ENCODE measurements at places on chromosomes 1 and 21.

- no peak for DNase-seq
Measured at GRCh38 chr1:35558374-35559316, 1.0 kb downstream of the NCDN start.

- no peak for DNase-seq
Measured at GRCh38 chr1:114551400-114551799, 30.0 kb downstream of the BCAS2 start.

DNA sequence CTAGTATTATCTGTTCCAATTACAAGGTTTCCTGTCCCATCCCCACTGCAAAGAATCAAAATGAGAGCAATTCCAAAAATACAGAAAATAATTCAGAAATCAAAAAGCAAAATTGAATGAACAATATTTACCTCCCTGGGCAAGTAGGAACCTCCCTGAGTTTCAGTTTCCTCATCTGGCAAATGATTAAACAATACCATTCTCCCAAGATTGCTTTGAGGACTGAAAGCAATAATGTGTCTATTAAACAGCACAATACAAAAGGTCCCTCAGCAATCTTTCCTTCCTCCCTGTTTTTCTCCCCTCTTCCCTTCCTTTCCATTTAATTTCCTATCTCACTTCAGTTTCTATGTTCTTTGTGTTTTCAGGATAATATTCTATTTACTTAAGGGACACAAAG lies 171.0 kb downstream of the ZC3H11B start:
- no peak for DNase-seq

GRCh38 chr1:60697204-60697994 lies 385.0 kb upstream of the NFIA start:
- DNase-seq = no peak

DNA sequence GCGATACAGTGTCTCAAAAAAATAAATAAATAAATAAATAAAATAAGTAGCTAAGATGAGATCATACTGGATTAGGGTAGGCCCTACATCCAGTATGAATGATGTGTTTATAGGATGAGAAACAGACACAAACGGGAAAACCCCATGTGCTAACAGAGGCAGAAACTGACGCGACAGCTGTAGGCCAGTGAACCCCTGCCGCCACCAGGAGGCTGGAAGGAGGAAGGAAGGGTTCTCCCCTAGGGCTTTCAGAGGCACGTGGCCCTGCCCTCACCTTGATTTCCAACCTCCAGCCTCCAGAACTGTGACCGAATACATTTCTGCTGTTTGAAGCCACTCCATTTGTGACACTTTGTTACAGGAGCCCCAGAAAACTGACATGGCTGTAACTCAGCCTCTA lies 38.5 kb downstream of the CHD5 start:
- peak; percentile 43 for DNase-seq

DNA sequence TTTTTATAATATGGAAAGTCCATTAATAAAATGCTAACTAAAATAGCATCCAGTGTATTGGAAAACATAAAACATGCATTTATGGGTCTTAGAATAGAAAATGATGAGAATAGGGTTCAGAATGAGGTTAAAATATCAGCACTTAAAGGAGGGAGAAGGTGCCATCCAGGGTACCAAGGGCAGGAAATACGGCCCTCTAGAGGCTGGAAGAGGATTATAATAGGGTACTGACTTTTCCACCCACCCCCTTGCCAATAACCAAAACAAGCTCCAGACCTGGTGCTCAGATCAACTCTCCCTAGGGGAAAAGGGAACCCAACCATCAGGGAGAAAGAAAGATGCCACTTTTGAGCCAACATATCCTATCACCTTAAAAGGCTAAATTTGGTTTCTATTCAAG lies 26.7 kb downstream of the ASTN1 start:
- DNase-seq = no peak

GRCh38 chr1:181324797-181325616 lies 158.3 kb upstream of the CACNA1E start:
- DNase-seq = peak; percentile 67

- no peak for DNase-seq
Measured at GRCh38 chr21:15274701-15275485, 210.1 kb upstream of the NRIP1 start.

DNA sequence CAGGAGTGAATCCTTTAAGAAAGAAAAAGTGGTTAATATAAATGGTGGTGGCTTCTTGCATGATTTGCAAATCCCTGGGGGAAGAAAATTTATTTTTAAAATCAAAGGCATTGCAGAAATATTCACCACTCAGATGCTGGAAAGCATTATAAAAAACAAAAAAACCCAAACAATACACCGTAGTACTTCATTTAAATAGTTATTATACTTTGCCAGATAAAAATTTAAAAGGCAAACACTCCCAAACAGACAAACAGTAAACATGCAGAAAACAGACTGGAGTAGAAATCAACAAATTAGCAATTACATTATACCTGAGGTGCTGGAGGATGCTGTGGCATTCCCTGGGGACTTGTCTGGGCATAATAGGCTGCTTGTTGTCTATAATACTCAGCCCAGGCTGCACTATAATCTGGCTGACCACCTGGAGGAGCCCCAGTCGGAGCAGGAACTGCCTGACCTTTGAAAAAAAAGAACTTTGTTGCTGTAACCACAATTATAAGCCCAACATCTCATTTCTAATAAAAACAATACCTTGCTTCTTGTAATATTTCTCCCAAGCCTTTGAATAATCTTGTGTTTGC lies 29.9 kb downstream of the FUBP1 start:
- no peak for DNase-seq

DNA sequence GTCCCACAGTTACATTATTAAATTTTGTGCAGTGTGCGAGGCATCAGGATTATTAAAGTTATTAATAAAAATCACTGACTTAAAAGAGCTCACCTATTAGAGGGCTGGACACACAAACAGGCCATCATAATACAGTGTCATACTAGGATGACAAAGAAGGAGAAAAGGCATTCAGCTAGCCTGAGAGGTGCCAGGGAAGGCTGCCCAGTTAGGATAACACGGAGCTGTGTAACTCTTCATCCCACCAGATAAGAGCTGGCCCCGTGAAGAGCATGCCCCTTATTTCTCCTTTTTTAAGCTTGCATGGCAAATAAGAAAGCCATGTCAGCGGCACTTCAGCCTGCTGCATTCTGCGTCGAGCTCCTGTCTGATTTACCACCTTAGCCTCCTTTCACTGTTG lies 109.5 kb downstream of the KCNK1 start:
- no peak for DNase-seq

All from stimulated activated CD8-positive, alpha-beta memory T cell treated with anti-CD3 and anti-CD28 coated beads, Interleukin-4, amount 100 ng/mL, for 48 hours (primary cell).